CD8-positive, alpha-beta memory T cell (primary cell): ENCODE measurements at places on chromosomes 2 and 18. TPM values are rescaled to one million over a fixed set of nuclear protein-coding genes. Genes with fewer than 3 reads are reported as not detected.

Gene LIMS3
- 1.5 TPM for polyA plus RNA-seq

Gene LYPD6
- not detected for polyA plus RNA-seq

Gene SPEG
- polyA plus RNA-seq: 0.48 TPM

Gene GDF7
- 0.10 TPM for polyA plus RNA-seq

Gene GPR39
- polyA plus RNA-seq: not detected

Gene OST4
- 907 TPM for polyA plus RNA-seq

Gene SCN9A
- polyA plus RNA-seq: not detected

Gene STARD6
- not detected for polyA plus RNA-seq

Gene EML6
- polyA plus RNA-seq: 0.05 TPM

Gene PIEZO2
- polyA plus RNA-seq: not detected
